ENCODE measurements at places on chromosomes 6 and 20.

DNA sequence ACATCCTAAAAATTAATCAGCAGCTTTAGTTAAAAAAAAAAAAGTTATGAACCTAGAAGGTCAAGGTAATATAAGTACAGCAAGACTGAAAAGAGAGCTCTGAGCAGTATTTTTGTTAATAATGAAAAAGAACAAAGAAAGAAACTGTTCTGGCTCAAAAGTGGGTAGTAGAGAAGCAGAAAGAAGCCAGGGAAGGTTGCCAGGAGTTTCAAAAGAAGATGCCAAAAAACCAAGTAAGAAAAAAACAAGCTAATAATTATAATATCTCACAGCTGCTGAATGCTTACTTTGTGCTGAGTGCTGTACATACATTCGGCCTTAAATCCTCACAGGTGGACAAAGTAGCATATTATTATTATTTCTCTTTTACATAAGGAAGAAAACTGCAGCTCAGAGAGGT lies 31.9 kb downstream of the NRSN1 start:
- no peak for DNase-seq

DNA sequence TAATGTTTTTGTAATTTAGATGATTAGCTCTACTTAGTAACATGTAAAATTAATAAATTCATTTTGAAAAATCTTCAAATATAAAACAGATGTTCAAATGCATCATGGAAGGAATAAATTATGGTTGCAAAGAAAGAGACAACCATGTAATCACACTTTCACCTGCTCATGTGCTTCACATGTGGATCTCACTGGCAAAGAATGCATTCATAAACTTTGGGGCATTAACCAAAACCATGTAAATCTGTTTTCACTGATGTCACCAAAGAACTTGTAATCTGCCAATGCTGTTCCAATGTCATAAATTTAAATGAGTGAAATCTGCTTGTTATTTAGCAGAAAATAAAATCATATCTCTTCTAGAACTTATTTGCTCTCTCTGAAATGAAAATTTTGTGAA lies 142.7 kb downstream of the TENT5A start:
- no peak for DNase-seq

- DNase-seq = no peak
Measured at GRCh38 chr6:20921578-20921977, 387.3 kb downstream of the CDKAL1 start.

DNA sequence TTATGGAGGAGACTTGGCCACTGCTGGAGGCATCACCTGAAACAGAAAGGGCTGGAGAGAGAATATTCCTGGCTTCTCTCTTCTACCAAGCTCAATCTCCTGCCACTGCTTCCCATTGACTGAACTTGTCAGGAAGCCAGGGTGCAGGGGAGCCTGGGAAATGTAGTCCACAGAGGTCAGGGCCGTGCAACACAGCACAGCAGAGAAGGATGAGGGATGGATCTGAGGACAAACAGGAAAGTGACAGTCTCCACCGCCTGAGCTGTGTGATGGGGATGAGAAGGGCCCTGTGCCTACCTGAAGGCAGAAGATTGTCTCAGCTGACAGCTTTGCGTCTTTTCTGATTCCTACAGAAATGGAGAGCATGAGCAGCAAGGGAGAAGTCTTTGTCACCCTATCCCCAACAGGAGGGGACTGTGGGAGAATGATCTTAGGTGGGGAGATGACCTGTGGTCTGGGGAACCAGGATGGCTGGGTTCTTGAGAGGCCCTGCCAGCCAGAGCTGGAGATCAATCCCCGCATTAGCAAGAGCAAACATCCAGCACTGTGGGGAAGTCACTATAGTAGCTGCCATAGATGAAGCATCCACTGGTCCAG lies 114.2 kb downstream of the SNX5 start:
- DNase-seq = no peak

GRCh38 chr20:52731093-52731492 lies 241.1 kb upstream of the TSHZ2 start:
- DNase-seq = no peak

DNA sequence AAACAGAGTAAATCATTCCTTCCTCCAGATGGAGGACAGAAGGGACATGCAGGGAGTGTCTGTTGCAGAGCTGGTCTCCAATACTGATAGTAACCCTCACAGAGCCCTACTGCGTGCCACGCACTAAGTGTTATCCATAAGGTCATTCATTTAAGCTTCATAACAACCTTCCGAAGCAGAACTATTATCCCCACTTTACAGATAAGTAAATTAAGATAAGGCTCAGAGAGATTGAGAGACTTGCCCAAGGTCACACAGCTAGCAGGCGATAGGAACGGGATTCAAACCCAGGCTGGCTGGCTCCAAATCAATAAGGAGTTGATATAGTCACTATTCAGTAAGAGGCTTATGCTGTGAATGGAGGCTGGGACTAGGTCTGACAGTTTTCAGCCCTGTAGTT lies 30.6 kb downstream of the CPNE5 start:
- DNase-seq = no peak

DNA sequence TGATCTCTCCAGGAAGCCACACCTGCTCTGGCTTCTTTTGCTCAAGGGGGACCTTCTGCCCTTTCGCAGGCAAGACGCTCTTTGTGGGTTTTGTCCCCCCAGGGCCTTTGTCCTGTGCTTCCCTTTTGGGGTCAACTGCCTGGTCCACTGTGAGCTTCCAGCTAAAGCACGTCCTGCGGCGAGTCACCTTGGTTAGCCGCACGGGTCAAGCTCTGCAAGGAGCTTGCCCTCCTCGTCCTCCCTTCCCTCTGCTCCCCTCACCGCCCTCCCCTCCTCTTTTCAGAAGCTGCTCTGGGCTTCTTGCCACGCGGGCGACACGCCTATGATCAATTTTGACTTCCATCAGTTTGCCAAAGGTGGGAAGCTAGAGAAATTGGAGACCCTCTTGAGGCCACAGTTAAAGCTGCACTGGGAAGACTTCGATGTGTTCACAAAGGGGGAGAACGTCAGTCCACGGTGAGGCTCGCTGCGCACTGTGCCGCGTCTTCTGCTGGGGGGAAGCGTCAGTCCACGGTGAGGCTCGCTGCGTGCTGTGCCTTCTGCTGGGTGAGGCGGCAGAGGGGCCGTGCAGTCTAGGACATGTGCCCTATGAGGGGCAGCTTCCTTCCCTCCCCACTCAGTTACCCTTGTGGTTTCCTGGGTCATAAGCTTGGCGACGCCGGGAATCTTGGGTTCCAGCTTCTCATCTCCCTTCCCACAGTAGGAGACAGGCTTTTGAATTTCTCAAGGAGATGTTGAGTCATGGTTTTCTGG lies 80.2 kb downstream of the SYNJ2 start:
- DNase-seq = no peak

DNA sequence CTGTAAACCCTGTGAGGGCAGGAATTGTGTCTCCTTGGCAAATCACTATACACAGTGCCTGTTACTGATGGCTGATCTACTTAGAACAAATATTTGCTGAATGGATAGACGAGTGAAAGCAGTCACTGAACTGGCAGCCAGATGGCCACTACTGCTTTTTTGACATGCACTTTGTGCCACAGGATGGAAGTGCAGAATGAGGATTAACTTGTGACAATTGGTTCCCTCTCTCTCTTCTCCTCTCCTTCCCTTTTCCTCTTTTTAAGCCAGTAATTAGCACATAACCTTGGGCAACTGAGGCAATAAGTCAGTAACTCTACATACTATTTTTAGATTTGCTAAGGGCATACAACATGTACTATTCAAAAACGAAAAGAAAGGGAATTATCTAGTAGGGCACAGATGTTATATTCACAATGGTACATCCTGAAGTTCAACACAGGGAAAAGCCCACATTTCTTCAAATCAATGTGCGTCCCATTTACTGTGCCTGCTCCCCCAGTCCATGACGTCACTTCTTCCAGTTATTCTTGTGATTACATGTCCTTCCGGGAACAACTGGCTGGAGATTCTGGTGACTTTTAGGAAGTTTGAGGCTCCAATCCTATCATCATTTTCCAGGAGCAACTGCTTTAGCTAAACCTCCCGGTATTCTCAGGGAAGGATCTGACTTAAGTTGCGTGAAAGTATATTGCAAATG lies 17.0 kb upstream of the RPS6KA2 start:
- no peak for DNase-seq

- no peak for DNase-seq
Measured at GRCh38 chr6:9178071-9178470, 742.7 kb upstream of the SLC35B3 start.

DNA sequence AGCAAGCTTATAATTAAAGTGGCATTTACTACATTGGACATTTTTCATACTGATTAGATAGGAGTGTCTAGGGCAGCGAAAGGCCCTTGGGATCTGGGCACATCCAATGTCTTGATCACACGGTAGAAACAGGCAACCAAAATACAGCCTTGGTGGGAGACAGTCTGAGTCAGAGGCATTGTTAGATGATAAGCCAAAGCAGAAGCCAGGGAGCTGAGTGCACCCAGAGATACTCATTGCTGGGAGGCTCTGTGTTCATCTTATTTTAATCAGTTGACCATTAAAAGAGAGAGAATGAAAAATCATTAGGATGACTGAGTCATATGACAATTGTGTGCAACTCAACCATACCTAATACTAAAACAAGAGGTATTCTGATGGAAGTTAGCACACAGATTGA lies 109.5 kb downstream of the LCA5 start:
- no peak for DNase-seq

DNA sequence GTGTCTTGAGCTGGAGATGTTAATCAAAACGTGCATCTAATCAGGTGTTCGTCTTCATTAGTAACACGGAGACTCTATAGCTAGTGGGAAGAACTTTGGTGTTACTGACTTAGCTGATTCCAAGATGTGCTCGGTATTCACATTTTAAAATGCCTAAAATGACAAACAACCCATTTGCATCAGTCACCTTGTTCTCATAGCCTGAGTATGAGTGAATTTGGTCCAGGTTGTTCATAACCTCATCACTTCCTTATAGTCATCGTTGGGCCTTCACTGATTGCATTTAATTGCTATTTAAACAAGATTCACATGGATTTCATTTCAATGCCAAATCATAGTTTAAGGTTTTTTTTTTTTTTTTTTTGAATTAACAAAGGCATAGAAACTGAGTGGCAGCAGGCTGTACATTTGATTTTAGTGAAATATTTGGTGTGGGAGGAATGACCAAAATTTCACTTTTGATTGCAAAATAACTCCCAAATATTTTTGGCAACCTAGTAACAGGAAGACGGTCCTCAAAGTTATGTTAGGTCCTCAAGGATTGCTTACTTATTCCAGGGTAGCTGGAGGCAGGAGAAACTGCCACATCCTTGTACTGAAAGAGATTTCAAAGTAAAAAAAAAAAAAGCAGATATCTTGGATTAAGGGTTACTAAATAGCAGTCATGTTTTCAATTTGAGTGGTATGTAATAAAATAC lies 104.7 kb downstream of the JARID2 start:
- no peak for DNase-seq

DNA sequence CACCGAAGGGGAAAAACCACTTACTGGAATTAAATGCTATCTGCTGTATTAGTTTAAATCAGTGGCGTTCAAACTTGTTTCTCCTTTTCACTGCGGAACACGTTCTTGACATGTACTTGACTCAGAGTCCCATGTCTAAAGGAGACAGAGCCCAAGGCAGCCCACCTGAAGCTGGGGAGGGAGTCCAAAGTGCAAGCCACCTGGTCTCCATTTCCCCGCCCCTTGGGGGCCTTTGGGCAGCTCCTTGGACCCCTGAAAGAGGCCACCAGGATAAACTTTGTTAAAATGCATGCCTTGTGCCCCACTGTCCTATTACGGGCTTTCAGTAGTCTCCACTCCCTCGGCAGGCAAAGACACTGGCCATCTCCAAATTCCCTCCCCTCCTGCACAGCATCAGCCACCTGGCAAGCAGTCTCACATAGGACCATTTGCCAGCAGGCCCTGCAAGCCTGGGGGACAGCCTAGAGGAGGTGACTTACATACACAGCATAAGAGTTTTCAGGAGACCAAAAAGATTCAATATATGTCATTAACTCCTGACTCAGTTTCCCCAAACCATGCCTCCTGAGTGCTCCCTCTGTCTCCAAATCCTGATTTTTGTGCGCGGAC lies 6.7 kb downstream of the PCK1 start:
- no peak for DNase-seq

- no peak for DNase-seq
Measured at GRCh38 chr6:139912735-139913400, 538.4 kb upstream of the CITED2 start.

GRCh38 chr6:111890988-111891387 lies 17.7 kb upstream of the FYN start:
- DNase-seq = no peak

DNA sequence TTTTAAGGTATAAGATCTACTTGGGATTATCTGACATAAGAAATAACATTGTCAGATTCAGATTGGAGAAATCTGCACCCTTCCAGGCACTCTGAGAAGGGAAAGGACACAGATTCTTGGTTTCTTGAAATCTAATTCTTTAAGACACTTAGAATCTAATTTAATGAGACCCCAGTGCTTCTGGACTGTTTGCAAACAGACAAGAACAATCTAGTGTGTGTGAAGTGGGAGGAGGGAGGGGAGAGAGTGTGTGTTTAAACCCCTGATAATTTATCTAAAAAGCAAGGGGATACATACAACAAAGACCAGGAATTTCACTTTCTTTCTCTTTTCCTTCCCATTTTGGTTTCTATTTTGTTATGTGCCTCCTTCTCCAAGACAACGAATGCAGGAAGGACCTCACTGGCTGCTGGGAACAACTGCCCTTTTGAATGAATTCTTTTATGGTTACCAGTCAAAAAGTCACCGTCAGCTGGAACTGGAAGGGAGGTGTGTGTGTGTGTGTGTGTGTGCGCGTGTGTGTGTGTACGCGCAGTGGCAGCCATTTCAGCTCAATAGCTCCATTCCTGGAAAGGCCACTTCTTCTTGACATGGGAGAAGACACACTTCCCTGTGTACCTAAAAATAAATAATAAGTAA lies 129.4 kb downstream of the BCAS1 start:
- DNase-seq = no peak

DNA sequence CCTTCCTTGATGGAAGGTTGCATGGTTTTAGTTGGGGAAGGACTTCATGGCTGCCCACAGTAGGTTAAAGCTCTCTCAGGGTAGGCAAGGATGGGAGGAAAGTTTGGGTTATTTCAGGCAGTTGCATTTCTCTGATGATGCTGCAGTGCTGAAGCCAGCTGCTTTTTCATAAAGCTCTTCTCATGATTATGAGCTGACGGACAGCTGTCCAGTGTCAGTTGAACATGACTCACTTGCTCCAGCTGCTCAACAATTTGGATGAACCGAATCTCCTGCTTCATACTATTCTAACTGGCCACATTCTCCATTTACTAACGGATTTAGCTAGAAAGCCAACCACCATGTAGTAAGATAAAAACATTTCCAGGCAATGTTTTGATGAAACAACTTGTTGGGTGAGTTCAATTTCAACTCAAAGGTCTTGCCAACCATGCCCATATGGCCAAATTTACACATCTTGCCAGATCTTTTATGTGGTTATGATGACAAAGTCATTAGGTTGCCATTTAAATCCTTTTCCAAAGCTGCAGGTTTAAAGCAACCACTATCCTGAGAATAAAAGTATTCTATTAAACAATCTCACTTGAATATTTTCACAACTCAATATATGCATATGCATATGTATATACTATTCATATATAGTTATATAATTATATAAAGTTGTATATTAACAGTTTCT lies 125.9 kb downstream of the HS3ST5 start:
- DNase-seq = no peak

Measured in naive thymus-derived CD8-positive, alpha-beta T cell (primary cell).